Chondrocyte (in vitro differentiated cells): ENCODE measurements at places on chromosomes 3 and 15. TPM values are rescaled to one million over a fixed set of nuclear protein-coding genes. Genes with fewer than 3 reads are reported as not detected.

Gene GOLGA6L4
- 3.4 to 6.8 TPM (median 6.2 TPM) in 3 replicates for total RNA-seq

Gene GHSR
- total RNA-seq: not detected in 3 replicates

DNA sequence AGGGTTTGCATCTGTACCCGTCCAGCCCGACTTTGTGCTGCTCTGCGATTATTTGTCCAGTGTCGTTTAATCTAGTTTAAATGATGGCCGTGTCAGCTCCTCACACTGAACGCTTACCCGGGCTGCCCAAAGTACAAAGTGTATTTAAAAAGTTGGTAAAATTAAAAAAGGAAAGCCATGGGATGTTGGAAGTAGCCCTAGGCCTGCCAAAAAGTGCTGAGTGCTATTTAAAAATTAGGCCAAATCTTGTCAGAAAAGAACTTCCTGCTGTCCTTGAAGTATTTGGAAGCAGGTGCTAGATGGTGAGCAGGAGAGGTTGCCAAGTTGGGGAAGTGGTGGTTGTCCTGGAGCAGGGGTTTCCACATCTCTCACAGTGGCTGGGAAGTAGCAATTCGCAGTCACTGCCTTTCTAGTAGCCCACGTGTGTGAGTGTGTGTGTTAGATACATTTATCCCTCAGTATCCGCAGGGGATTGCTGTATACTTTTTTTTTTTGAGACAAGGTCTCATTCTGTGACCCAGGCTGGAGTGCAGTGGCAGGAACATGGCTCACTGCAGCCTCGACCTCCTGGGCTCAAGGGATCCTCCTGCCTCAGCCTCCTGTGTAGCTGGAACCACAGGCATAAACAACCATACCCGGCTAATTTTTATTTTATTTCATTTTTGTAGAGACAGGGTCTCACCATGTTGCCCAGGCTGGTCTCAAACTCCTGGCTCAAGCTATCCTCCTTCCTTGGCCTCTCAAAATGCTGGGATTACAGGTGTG lies 664 bp downstream of the PPCDC start:
- DNase-seq: no peak

- no peak for DNase-seq
Observed at GRCh38 chr3:177602601-177603147, 405.4 kb upstream of the TBL1XR1 start.

DNA sequence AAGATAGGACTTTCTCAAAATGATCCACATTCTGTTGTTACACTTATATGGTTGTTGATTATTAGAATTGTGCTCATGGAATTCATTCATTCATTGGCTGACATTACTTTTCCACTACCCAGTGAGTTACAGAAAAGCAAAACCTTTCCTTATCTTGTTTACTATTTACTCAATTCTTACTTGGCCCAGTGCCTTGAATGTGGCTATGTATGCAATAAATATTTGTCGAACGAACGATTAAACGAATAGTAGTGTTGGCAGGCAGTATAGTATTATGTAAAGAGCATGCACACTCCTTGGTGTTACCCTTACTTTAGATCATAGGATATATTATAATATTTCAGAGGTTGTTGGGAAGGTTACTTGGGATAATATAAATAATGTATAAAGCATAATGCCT lies 31.0 kb downstream of the CTDSPL2 start:
- DNase-seq: no peak
